ENCODE measurements at places on chromosomes 7 and 10.

DNA sequence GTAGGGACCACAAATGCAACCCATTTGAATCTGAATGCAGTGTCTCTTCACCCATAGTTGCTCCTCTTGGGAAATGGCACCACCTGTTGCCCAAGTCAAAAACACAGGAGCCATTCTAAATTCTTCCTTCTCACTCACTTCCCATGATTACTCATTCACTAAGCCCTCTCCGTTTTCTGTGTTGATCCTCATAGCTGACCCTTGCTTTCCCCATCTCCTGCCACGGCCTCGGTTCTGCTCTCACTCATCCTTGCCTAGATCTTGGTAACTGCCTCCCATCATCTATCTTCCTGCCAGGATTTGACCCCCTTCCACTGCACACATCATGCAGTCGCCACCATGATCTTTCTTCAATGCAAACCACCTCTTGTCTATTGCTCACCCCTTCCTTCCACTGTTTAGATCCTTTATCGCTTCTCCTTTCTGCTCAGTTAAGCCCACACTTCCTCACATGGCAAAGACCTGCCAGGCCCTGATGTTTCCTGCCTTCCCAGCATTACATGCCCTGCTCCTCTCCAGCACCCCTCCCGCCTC, 19.0 kb upstream of the CPN1 start:
- no peak for DNase-seq

DNA sequence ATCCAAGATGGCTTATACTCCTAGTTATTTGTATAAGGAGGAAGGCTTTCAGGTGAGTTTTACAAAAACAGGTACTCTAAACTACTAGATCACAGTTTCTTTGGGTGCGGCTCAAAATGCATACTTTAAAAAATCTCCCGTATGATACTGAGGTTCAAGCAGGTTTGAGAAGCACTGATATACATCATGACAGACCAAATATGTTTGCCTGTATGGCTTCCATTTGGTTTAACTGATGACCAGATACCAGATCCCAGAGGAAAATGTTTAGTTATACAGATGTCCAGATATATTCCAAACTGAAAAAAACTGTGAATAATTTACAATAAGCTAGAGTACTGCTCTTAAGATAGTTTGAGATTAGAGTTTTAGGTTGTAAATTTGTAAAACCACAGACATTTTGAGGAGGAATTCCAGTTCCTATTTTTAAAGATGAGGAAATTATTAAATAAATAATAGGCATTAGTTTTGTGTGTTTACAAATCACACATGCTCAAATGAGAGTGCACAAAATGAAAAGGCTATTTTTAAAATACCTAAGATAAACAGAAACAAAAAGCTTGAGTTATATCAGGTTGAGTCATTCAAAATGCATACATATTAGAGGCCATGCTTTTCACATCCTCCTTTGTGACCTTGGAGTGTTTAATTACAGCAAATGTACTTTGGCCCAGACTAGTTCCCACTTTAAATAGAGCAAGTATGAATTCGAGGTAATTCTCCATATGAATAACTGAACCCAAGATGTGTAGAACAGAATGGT, 60.5 kb downstream of the SEMA3C start:
- no peak for DNase-seq

DNA sequence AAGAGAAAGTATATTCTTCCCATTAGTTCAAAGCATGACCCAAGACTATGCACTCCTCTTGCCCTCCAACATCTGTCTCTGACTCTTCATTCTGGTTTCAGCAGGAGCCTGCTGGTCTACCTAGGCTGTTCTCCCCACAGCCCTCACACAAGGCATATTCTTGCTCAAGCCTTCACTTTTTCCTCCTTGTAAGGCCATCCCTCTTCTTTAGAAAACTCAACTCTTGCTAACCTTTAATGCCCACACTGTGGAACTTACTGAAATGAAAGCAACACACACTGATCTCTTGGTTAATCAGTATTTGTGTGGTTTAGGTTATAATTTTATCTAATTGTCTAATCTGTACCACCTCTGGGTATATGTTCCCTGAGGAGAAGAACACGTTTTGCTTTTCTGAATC, 75.8 kb downstream of the PRKCQ start:
- no peak for DNase-seq

- peak; percentile 44 for DNase-seq
Measured at GRCh38 chr7:128738570-128739047, 550 bp upstream of the CALU start.

- no peak for DNase-seq
Measured at GRCh38 chr10:76879116-76879913, 758.3 kb downstream of the KCNMA1 start.

DNA sequence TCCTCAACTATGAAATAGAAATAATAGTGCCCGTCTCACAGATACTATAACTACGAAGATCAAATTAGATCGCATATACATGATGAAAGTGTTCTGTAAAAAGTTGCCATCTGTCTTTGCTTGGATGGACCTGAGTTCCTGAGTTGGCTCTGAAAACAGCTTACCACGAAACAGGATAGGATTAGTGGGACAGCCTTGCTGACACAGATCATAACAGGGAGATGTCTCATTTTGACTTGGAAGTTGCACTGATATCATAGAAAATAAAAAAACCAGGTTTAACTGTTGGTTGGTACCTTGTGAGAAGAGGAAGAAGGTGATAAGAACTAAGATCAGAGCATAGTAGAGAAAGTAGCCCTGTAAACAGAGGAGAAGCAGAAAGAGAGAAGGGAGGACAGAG, 79.3 kb upstream of the AGBL3 start:
- no peak for DNase-seq

- DNase-seq, result no peak
Measured at GRCh38 chr10:36333446-36333845, 691.4 kb upstream of the FZD8 start.

DNA sequence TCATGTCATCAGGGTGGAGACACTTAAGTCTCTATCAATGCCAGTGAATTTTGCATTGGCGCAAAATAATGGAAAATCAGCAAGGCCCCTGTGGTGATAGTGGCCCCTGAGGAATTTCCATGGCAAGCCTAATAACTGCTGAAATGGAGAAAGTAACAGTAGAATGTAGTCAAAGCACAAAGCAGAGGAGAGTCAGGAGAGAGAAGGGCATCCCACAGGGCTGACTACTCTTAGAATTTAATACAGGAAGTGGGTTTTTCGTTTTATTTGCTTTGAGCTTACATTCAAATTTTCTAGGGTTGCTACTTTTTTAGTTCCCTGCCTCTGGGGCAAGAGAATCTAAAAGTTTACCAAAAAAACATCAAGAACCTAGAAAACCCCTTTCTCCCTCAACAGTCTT, 39.0 kb downstream of the BZW2 start:
- DNase-seq, result no peak

DNA sequence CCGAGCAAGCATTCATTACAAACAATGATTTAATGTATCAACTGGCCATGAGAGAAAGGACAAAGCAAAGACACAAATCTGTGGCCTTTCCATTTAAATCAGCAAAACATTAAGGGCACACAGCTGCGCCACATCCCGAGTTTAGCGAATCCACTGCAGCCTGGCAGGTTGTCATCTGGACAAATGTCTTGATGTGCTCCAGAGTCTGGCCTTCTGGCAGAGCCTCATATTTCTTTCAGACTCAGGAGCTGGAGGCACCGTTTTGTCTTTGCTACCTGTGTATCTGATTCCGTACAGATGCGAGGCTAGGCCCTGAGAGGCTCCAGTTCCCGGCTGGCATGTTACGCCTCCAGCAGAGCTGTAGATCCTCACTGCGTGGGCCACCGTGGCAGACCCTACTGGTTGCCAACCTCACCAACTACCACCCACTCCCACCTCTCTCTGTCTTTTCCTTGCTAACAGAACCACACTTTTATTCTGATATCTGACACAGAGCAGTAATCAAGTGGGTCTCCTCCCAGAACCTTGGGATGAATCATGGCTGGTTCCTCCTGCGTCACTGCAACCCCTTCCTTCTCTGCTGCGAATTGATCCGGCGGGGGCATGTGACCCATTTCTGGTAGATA, 40.9 kb upstream of the EFCAB10 start:
- DNase-seq, result no peak
